ENCODE measurements at places on chromosomes 1 and 21. TPM values are rescaled to one million over a fixed set of nuclear protein-coding genes. Genes with fewer than 3 reads are reported as not detected.

GRCh38 chr21:42332557-42333317, 17.5 kb upstream of the TFF3 start:
- DNase-seq: no peak

DNA sequence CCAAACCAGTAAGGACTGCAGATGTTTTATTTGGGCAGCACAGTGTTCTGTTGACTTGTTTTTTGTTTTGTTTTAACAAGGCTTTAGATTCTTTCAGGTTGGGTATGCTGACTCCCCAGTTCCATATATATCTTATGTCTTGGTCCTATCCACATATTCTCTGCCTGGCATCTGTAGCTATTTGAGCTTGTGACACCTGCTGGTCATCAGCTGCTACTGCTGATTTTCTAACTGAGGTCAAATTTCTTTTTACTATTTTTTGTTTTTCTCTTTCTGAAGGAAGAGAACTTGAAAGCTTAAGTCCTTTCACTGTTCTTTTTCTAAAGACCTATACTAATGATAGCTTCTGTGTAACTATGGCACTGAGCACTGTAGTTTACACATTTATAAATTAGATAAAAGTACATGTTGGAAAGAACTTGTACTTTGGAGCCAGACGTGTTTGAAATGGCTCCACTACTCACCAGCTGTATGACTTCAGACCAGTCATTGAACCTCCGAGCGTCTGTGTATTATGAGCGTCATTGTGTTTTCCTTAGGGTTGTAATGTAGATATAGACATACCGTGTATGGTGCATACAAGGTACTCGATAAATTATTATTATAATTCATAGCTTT, 109.4 kb downstream of the NRDC start:
- DNase-seq: peak; percentile 80

DNA sequence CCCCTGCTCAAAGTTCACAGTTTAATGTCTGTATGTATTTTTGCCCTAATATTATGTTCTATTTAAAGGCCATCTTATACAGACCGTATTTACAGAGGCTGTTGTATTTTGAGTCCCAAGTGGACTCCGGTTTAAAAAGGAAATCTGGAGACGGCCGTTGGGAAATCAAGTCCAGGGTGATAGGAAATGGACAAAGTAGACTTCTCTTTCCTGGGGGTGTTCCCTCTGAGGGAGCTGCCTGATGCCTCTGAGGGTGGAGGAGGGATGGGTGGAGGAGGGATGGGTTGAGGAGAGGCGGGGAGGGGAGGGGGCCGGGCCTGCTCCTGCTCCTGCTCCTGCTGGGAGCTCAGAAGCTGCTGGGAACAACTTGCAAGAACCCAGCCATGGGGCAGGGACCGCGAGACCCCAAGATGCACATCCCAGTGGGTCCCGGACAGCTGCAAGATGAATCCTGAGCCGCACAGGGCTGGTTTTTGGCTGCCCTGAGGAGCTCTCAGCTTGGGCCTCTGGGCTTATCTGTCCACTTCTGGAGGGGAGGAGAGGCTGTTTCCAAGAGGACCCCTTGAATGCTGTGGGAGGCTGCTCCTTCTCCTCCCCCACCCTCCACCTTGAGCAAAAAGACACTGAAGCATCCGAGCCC, 12.0 kb upstream of the ACTL8 start:
- DNase-seq: no peak

DNA sequence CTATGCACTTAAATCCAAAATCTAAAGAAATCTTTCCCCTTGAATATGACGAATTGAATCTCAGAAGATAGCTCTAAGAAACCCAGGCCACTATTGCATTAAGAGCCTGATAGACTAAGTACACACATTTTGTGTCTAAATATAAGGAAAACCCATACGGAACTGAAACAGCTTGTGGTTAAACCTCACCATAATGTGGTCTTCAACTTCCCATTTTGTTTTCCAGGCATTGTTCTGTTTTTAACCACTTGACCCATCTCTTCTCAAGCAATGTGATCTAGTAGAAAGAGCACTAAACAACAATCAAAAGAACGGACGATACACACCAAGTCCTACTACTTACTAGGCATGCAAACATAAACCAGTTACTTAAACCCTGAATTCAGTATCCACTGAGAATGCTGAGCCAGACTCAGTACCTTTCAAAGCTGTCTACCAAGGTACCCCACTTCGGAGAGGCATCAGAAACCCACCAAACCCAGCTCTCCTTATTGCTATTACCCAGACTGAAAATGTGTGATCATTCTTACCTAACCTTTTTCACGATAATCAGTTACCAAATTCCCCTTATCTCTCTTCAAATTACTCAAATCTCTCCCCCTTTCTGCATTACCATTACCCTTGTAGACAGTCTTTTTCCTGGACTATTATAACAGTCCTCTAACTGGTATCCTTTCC, 12.8 kb downstream of the OTUD7B start:
- DNase-seq: no peak

- no peak for DNase-seq
Observed at GRCh38 chr21:43957611-43958362, 54.3 kb upstream of the TRAPPC10 start.

DNA sequence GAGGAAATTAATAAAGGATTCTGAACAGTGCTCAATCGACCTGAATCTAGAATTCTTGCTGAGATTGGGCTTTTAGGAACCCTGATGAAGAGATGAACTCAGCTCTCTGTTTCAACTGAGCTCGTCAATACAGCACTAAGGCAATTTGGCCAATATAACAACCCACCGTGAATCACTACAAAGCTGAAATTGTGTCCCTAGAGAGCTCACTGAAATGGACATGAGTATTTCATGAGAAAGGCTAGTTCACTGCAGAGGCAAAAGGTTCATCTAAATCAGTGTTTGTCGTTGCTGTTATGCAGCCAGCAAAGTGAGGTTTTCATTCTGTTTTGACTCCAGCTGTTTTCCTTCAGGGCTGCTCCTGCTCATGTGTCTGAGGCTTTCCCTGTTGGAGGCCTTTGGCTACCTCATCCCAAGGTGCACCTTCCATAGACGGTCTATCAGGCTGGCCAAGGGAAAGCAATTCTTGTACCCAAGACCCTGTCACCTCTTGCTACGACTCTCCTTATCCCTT, 83.5 kb downstream of the URB2 start:
- no peak for DNase-seq

DNA sequence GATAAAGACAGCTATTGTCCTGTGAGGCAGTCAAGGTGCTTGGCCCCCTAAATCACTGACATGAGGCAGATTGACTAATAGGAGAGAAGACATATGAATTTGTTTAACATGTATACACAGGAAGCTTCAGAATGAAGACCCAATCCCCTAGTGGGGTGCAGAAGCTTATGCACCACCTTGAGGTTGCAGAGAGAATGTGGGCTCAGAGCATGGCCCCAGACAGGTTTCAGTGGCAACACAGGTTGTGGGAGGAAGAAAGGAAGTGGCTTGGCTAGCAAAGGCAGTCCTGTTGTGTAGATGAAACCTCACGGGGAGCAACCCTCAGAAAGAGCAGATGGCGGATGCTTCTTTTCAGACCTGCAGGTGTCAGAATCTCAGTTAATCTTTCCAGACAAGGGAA, 37.0 kb upstream of the PARP1 start:
- DNase-seq: no peak

DNA sequence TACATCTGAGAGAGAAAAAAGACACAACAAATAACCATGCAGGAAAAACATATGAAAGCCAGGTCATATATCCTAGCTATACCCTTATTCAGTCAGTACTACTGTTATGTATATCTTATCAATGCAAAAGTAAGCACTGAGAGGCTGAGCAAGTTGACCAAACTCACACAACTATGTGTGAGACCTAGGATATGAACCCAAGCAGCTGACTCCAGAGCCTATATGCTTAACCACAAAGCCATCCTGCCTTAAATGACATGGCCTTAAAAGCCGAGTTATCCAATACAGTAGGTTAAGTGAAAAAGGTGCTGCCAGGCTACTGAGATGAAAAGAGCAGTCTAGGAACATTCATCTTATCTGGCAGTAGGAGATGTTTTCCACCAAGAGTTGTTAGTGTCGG, 151.6 kb downstream of the RERE start:
- no peak for DNase-seq

The FAM177B gene
- not detected for polyA plus RNA-seq

The TNFSF18 gene
- 0.12 TPM for polyA plus RNA-seq

The SPATA17 gene
- polyA plus RNA-seq: 0.20 TPM

- peak; percentile 72 for DNase-seq
Observed at GRCh38 chr1:6259491-6260362, 1.2 kb downstream of the GPR153 start.

- DNase-seq: no peak
Observed at GRCh38 chr1:1947493-1947892, 28.4 kb upstream of the TMEM52 start.

GRCh38 chr1:151733126-151733525, 11.8 kb downstream of the RIIAD1 start:
- DNase-seq: no peak

The KCNH1 gene
- 0.20 TPM for polyA plus RNA-seq

DNA sequence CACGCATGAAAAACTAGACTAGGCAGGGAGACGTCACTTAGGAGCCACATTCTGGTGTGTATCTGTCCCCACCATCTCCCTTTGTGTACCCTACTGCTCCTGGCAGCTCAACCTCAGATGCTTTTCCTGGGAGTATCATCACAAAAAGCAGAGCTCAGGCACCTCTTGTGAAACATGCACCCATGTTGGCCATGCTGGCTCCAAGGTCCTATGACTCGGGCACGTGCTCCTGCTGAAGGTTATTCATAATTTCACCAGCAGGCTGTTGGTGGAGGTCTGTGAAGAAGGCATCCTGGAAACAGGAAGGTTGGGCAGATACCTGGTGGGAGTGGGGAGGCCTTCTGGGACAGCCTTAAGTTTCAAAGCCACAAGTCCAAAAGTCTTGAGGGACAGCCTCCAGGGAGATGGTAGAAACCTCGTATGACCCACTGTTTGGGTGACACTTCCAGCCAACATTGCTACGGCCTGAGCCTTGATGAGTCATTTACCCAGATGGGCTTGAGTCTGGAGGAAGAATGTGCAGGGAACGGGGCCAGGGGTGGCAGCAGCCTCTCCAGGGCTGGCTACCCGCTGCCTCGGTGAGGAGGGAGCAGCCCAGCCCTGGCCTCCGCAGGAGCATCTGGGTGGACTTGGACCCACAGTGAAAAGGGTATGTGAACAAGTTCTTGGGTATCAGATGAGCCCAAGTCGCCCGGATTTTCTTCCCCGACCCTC, 75.8 kb downstream of the PGBD5 start:
- DNase-seq: peak; percentile 6

- peak; percentile 61 for DNase-seq
Observed at GRCh38 chr1:11719313-11720032, 16.5 kb upstream of the AGTRAP start.

DNA sequence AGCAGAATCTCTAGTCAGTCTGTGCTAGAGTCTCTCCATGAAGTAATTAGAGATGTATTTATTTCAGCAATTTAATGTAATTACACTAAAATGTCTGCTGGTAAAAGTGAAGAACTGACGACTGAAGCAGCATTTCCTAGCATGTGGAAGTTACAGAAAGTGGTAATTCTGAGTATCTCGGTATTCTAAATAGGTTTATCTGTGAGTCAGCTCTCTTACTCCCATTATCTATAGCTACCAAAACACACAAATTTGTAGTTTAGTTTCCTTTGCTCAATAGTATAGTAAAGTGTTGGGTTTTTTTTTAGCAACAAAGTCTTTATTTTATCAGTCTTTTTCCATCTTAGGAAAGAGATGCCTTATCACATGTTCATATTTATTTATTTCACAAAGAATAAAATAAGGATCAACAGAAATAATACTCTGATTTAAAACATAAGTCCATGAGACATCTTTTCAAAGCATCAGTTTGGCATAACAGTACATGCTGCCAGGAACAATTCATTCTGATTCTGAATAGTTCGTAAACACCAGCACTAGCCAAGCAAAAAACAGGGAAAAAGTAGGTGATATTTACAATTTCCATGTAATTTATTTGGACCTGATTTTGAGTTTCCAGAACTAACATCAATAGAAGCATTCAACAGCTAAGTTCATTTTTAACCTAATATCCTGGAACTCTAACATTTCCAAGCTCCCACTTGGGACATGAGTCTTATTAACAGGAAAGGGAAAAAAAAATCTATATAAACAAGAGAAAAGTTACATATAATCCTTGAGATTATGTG, 76.3 kb downstream of the KCNT2 start:
- no peak for DNase-seq

GRCh38 chr1:56833088-56833487, 13.9 kb upstream of the FYB2 start:
- DNase-seq: no peak

The ELAVL4 gene
- polyA plus RNA-seq: not detected

- DNase-seq: no peak
Observed at GRCh38 chr1:176177764-176178163, 29.3 kb downstream of the COP1 start.

DNA sequence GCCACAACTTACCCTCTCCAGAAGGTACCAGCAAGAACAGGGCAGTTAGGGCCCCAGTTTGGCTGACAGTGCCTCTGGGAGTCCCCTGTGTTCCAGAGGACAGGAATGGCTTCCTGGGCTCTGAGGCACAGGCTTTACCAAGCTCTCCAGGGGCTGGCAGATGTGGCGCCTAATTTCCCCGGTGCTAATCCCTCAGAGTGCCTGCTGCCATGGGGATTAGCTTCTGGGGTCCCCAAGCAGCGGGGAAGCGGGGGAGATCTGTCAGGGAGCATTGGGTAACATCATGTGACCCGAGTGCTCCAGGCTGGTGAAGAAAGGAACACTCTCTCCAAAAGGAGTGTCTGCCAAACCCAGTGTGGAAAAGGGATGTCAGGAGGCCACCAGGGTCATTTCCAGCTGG, at the start of gene LACTBL1:
TSS of gene LACTBL1 (minus strand) at position 107 of the 400 bp plus-strand sequence. CDS start 550 bp downstream, outside the sequence.
- DNase-seq: no peak
